ENCODE measurements at places on chromosomes 7 and 10.

DNA sequence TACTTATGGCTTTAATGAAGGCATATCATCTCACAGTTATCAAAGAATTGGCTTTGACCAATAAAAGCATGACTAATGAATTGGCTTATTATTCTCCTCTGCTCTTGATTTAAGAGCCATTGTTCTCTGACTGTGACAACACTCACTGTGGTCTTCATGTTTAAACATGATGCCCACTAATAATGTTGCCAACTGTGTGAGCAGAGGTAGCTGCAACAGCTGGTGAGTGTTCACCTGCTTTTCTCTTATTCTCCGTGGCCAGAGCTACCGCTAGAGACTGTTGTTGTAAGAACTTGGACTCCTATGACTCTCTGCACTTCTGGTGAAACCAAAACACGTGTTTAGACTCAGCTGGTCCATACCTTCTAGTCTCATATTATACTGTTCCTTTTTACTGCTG lies 335.9 kb downstream of the XPNPEP1 start:
- DNase-seq, result no peak

DNA sequence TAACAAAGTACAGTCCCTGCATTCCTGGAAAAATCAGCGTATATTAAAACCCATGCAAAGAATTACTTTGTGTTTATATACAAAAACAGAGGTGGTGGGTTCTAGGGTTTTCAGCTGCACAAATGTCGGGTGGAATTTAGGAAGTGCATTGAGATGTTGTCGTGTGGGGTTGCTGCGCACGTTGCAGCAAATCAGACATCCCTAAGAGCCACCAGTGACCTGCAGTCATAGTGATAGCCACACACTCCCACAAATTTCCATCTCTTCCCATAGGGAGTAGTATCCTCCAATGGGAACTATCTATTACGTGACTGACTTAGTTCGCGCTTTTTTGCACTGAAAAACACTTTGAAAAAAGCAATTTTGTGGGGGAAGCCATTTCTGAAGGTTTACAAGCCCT lies 375.2 kb upstream of the GALNT17 start:
- no peak for DNase-seq

DNA sequence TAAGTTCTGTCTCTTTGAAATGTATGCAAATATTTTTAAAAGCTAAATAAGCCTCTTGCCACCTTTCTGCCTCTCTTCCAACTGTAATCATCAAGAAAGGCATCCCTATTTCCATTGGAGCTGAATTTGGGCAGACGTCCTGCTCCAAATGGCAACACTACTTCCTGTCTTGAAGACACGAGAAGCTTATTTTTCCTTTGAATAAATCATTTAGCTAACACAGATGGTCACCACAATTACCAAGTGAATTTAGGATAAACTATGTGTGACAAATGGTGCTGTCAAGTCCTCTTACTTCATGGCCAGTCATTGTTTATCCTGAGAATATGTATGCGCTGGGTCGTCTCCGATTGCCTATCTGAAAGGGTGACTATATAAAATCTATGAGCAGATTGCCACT lies 268.0 kb downstream of the ANKRD7 start:
- no peak for DNase-seq

GRCh38 chr10:86685893-86686632 lies 17.8 kb downstream of the LDB3 start:
- no peak for DNase-seq

DNA sequence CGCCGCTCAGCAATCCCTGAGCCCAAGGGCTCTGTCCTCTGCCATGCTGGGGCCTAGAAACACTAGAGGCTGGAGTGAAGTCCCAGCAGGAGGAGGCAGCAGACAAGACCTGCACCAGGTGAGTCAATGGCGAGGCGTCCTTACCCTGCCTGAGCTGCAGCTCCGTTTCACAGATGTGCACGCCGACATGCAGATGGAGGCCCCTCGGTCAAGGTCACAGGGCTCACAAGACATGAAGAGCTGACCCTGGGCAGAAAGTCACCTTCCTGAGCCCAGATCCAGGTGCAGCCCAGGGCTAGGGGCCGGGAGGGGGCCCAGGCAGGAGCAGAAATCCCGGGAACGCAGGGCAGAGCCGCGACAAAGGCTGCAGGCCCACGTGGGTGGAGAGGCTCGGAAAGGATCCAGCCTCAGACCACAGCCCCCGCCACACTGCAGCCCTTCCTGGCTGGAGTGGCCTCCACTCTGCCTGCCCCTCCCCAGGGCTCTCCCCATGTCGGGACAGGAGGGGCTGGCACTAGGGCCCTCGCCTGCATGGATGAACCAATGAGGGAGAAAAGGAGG lies 23.8 kb downstream of the PDGFA start:
- DNase-seq, result no peak

DNA sequence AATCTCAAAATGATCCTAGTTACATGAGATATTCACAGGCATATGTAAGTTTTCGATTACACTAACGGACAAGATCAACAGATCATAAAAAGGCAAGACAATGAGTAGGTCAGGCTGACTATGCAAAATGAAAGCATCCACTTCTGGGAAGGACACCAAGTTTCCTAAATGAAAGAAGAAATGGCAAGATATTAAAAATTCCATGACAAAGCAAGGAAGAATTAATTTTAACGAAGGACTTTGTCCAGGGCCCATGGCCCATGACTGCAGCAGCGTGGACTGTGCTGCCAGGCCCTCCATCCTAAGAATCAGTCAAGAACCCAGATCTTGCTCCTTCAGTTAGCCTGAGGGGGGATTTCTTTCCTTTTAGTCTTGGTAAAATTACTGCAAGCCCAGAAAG lies 182.4 kb upstream of the FRMD4A start:
- DNase-seq, result no peak

DNA sequence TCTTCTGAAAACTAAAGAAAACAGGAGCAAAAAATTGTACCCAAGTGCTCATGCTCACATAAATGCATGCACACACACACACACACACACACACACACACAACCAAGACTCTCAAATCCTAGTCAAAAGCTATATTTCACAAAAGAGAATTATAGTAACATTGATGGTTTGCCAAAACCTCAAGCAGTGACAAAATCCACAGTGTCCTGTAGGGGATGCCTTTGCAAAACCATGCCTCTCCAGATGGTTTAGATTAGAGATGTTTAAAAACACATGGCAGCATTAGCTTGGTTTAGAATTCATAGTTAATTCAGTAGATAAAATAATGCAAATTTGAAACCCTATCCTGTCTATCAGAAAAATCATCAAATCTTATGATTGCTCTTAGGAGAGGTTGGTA lies 232.2 kb downstream of the DYNC1I1 start:
- DNase-seq, result peak; percentile 91

GRCh38 chr7:64893401-64893800 lies 9.7 kb upstream of the ZNF273 start:
- no peak for DNase-seq

DNA sequence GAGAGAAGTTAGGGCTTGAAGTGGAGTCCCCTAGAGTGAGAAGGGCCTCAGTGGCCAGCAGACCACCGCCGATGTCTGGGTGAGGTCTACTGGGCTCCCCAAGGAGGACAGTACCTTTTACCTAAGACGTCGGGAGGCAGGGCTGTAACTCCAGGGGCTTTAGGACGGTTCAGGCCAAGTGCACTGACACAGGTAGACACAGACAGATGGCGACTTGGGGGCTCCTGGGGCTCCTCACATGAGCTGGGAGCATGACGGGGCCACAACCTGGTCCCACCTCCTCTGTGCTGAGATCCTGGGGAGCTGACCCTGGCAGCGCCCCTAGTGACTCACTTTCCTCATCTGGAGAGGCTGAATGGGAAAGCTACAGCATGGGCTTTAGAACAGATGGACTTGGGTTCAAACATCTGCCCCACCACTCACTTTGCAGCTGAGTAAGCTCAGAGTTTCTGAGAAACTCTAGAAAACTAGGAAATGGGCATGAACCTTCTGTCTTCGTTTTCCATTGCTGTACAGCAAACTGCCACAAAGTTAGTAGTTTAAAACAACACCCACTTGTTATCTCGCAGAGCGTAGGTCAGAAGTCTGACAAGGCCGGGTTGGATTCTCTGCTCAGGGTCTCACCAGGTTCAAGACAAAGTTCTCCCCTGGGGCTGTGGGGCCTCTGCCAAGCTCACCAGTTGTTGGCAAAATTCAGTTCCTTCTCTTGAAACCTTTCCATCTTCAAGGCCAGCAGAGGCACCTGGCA lies 4.7 kb upstream of the COMTD1 start:
- no peak for DNase-seq

GRCh38 chr10:112955582-112956421 lies 5.8 kb downstream of the TCF7L2 start:
- peak; percentile 66 for DNase-seq

DNA sequence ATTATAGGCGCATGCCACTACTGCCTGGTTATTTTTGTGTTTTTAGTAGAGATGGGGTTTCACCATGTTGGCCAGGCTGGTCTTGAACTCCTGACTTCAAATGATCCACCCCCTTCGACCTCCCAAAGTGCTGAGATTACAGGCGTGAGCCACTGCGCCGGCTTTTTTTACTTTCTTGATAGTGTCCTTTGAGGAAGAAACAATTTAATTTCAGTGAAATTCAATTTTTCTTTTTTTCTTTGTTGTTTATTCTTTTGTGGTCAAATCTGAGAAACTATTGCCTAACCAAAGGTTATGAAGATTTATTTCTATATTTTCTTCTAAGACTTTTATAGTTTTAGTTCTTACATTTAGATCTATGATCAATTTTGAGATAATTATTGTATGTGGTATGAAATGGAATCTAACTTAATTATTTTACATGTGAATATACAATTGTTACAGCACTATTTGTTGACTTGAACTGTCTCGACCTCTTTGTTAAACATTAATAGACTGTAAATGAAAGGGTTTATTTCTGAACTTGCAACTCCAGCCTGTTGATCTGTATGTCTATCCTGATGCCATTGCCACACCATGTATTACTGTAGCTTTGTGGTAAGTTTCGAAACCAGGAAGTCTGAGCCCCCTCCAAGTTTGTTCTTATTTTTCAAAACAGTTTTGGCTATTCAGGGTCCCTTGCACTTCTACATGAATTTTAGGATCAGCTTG lies 19.8 kb upstream of the RASSF4 start:
- no peak for DNase-seq

DNA sequence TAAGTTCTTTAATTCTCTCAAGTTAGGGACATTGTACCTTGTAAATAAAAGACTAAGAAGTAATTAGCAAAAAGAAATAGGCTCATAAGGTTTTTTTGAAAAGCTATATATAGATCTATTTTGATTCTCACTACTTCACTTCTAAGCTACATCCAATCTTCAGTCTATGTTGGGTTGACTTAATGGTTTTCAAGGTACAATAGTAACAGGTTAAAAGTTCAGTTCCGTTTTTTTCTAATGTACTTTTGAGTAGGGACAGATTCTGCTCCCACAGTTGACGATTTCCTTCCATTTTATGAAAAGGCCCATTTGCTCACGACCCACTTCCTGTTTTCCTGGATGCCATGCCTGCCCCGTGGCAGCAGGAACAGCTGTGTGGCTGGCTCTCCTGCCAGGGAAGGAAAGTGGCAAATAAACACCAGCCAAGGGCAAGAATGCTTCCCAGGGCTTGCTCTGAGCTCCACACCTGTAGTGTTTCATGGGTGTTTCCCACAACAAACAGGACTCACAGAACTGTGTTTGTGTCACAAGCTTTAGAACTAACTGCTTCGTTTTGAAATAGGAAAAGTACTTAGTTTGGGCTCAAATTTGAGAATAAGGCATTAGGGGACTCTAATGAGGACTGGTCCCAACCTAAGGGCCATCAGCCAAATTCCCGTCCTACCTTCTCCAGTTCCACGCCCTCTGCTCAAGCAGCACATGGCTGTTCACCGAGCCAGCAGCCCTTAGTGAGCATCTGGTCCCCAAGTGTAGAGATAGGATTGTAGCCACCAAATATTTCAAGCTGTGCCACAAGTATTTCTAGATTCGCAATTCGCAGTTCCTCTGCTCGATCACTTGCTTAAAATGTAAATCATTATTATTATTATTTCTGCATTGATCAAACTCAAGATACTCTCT lies 240.7 kb downstream of the COBL start:
- DNase-seq, result no peak

DNA sequence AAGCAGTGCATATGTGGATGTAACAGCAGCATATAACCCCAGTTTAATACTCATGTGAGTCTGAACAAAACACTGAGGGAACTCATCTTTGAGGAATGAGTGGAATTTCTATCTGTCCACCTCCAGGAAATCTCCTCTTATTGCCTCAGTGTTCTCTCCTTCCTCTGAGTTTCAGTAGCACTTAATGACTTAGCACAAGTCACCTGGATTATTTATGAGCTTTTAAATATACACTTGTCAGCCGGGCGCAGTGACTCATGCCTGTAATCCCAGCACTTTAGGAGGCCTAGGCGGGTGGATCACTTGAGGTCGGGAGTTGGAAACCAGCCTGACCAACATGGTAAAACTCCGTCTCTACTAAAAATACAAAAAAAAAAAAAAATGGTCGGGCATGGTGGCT lies 4.3 kb downstream of the LRRC20 start:
- peak; percentile 78 for DNase-seq

DNA sequence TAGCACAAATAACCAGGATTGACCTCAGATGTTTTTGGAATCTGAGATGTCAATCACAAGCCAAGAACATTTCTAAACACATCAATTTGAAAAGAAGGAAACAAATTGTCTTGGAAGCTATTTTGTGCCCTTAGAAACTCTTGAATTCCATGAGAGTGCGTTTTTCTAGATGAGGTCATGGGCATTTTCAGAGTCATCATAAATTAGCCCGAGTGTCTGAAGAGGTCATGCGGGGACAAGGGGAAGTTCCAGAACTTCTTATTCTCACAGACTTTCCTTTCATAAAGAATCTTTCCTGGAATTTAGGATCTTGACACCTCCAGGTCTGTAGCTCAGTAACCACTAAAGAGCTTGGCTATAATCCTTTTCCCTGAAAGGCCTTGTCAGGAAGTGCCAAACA lies 28.2 kb downstream of the IL2RA start:
- no peak for DNase-seq

GRCh38 chr10:13998163-13998835 lies 332.4 kb downstream of the FRMD4A start:
- DNase-seq, result peak; percentile 51

GRCh38 chr7:123598657-123599056 lies 3.0 kb upstream of the ASB15 start:
- no peak for DNase-seq
